Activated naive CD4-positive, alpha-beta T cell treated with anti-CD3 and anti-CD28 coated beads, Interleukin-2, amount 50 U/mL, for 72 hours (primary cell): ENCODE measurements at places on chromosomes 2 and 18.

DNA sequence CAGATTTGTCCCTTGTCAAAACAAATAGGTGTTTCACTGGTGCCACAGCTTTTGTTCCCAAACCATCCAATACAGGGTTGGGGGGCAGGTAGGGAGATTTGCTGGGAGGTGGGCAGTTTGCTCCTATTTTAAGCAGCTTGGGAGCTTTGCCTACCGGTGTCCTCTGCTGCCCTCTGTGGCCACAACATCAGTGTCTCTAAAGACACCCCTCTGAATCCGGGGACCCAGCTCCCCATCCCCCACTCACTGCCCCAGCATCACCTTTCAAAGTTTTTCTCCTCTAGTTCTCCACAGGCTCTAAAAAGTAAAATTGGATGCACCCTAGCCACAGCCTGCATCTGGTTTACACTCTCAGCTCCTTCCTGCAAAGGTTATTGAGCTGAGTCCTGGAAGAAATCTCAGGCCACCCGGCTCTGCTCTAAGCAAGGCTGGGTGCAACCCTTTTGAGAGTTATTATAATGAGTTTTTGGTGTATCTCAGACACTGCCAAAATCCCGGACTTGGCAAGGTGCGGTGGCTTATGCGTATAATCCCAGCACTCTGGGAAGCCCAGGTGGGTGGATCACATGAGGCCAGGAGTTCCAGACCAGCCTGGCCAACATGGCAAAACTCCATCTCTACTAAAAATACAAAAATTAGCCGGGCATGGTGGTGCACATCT lies 2.9 kb upstream of the EPAS1 start:
- DNase-seq: no peak

DNA sequence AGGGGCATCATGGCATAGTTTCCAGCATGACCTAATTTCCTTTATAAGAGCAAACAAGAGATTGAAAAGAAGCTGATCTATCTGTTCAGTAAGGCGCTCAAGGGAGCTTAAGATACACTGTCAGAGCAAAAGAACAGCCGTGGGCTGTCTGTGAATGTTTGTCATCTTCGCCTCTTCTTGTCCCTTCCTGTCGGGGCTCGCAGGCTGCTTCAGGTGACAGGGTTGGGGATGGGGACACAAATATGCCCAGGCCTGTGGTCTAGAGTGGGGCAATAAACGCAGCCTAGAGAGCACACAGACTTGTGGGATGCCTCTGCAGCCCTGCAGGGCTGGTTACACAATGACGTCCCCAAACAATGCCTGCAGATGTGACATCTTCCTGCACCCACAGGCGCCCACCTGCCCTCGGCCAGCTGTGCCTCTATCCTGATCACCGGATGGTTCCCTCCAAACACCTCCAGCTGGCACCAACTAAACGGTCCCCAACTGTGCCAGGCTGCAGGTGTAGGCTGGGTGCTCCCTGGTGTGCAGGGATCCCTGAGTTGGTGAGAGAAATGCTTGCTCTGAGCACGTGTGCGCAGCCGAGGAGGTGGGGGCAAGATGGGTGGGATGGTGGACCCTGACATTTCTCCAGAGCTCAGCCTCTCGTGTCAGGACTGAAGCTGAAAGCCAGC lies 72.8 kb downstream of the EDAR start:
- no peak for DNase-seq

DNA sequence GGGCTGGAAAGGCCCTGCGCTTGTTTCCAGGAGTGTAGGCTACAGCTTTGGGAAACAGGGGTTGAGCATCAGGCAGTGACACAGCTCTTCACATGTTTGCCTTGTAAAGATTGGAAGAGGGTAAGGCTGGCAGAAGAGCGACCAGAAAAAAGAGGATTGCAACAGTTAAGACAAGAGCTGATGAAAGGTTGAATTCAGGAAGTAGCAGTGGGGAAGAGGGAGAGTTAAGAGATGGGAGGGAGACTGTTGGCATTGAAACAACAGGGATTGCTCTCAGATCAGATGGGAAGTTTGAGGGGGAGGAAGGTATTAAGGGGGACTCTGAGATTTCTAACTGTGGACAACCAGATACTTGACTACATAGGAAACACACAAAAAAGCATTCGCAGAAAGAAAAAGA lies 96.9 kb downstream of the CTAGE1 start:
- DNase-seq: no peak

DNA sequence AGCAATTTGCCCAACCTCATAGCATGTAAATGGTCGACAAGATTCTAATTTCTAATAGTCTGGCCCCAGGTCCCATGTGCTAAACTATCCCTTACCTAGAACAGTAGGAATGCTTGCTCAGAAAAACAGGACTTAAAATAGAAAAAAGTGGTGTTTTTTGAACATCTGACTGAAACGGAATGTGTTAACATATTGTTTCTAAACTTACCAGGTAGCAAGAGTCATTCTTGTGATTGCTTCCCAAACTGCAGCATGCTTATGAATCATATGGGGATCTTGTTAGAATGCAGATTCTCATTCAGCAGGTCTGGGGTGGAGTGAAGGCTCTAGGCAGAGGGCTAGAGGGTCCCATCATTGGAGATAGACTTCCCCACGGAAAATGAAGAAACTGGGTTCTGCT lies 5.8 kb upstream of the SLC20A1 start:
- DNase-seq: no peak

DNA sequence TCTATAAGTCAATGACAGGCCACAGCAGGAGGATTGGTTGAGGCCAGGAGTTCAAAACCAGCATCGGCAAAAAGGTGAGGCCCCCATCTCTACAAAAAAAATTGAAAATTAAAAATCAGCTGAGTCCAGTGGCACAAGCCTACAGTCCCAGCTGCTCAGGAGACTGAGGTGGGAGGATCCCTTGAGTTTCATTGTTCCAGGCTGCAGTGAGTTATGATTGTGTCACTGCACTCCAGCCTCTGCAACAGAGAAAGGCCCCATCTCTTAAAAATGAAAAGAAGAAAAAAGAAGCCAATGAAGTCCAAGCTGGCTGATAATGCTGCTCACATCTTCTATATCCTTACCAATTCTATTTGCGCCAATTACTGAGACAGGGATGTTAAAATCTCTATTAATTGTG lies 39.1 kb downstream of the MRPS5 start:
- DNase-seq: no peak
